Muscle of leg (tissue), 16 donors: ENCODE measurements at places on chromosomes 12 and 14. TPM values are rescaled to one million over a fixed set of nuclear protein-coding genes. Genes with fewer than 3 reads are reported as not detected.

DNA sequence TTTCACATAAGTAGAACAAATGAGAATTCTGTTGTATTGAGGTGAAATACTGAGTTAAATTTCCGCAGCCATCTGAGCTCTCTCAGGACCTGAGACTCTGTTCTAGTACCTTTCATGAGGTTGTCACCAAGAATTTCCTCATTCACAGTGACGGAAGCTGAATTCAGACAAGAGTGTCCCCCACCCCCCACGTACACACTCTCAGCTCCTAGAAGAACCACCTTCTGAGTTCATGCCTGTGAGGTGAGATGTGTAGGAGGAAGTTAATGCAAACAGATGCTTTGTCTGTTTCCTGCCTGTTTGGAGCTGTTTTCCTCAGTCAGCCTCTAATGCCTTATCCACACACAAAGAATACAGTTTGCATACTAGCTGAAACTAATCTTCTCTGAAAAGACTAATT lies 18.2 kb downstream of the BICDL1 start:
- no peak for DNase-seq

Gene ZNF84
- 26.2 TPM for polyA plus RNA-seq

Gene CACNA1C
- 4.3 TPM for polyA plus RNA-seq

GRCh38 chr12:125434936-125435443 lies 369.8 kb downstream of the AACS start:
- DNase-seq = no peak

DNA sequence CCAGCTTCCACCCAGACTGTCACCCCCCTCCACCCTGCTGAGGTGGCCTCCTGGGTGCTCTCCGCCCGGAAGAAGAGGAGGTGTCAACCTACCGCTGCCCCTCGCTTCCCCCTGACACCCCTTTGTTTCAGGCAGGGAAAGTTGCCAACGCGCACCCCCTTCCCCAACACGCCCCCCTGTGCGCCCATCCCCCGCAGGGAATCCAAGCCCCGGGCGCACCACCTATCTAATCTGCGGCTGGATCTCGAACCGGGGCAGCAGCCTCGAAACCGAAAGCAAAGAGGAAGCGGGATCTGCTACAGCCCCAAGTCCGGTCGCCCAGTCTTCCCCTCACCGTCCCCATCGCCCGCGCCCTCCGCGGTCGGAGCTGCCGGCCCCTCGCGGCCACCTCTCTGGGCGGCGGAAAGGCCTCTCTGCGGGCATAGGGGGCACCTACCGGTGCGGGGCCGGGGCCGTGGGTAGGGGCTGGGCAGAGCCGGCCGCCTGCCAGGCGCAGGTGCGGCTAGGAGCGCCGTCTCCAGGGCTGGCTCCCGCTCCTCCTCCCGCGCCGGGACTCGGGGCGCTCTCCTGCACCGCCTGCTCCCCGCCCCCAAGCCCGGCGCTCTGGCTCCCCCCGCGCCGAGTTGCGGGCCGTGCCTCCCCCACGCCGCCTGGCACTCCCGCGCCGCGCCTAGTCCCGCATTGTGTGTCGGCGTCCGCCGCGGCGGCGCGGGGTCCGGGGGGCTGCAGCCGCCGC lies 18.3 kb upstream of the PLEKHH1 start:
- peak; percentile 49 for DNase-seq

DNA sequence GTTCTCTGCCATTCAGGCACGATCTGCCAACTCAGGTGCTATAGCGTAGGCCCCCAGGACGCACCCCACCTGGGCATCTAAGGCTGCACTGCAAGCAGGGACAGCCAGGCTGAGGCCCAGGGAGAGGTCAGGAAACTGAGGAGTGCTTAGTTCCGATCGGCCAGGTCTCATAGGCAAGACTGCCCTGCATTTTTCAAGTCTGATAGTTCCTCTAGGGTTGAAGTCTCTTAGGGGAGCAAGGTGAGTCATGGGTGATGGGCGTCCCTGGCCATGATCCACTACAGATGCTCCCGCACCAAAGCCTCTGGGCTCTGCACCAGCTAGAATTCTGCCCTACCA lies 13.2 kb downstream of the NOPCHAP1 start:
- DNase-seq = no peak

- no peak for DNase-seq
Observed at GRCh38 chr12:72578327-72578726, 306.2 kb downstream of the TRHDE start.

Gene ETFBKMT
- polyA plus RNA-seq = 2.6 TPM

Gene PRH2
- 0.35 TPM for polyA plus RNA-seq

Gene ENDOU
- polyA plus RNA-seq = 0.26 TPM

DNA sequence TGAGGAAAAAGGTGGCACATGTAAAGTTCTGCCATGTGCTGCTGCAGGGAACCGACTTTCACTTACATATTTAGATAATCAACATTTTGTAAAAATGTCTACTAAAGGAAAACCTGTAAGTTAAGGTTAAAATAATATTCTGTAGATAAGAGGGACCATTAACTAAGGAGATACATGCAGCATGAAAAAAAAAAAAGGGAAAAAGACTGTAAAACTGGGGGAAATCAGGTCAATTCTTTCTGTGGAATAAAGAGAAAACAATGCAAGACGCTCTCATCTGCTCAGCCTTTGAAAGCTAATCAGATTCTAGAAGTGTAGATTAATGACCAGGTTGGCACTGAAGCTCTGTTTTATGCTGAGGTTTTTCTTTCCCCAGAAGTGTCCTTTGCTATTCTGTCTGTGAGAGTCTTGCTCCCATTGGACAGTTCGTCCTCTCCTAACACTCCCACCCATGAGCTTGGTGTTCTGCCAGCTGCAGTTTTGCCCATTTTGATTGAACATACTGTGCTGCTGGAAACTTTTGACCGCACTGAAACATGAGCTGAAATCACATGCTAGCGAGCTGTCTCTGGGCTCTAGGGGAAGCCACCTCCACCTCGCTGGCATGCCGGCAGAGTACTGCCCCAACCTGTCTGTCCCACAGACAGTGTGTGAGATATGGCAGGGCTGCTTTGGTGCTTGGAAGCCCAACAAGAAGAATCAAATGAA lies 39.7 kb downstream of the PPTC7 start:
- DNase-seq = peak; percentile 86

GRCh38 chr14:53790731-53791500 lies 165.7 kb downstream of the BMP4 start:
- peak; percentile 78 for DNase-seq

- no peak for DNase-seq
Observed at GRCh38 chr14:60585676-60586075, 63.6 kb downstream of the SIX1 start.

Gene ARHGDIB
- polyA plus RNA-seq = 38.4 TPM

DNA sequence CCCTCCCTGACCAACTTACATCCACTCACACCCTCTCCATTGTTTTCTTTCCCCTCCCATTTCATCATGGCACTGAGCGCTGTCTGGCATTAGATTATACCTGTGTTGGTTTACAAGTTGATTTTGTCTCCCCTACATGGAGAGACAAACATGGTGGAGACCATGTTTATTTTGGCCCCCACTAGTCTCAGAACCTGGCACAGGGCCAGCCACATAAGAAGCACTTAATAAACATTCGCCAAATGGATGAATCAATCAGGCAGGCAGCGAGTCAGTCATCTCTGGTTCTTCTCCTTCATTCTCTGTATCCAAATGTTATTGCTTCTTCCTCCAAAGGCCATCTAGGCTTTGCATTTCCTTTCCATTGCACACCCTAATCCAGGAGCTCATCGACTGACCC lies 177.4 kb downstream of the DPF3 start:
- no peak for DNase-seq

DNA sequence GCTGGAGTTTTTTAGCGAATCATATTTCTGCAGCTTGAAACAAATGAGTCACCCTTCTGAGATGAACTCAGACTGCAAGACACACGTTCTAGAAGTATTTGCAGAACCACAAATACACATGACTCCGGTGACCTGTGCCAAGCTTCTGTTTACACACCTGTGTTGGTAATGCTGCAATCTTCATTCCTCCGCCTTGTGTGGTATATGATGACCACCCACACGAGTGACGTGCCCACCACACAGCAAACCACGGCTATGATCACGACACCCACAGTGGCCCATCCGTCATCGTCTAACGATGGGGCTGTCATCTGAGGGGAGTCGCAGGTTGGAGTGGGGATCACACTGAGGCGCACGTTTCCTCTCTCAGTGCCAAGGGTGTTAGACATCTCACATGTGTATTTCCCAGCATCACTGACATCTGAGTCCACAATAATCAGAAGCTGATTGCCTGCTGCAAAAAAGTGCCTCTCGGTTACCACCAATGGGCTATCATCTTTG lies 43.0 kb downstream of the LRIG3 start:
- DNase-seq = no peak

DNA sequence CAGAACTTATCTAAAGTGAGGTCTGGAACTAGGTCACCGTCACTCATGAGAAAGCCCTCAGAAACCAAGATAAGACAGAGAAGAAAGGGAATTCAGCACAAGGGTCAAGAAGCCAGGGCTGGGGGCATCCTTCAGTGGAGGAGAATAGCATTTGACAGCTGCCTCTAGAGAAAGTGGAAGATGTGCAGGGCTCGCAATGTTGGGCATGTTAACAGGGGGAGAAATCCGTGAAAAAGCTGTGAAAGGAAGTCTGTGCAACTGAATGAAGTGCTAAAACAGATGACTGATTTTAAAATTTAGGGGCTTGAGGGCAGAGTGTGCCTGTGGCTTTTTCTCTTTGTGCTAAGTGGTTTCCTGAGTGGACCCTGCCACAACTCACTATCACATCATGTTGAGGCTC lies 97.7 kb upstream of the IFNG-AS1 start:
- DNase-seq = no peak

Gene OTX2
- polyA plus RNA-seq = not detected

DNA sequence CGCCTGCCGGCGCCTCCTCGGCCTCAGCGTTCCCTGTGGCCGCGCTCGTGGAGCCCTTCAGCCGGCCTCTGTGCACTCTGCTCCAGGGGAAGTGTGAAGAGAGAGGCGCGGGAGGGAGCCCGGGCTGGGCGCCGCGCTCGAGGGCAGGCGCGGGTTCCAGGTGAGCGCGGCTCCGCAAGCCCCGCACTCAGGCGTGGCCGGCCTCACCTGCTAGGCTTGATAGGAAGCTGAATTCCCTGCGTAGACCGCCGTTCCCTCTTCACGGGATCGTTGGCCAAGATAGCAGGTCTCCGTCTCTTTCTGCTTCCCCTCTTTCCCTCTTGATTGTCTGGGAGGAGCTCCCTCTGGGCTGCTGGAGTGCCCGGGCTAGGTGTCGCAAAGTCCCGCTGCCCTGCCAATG lies 89.7 kb downstream of the ASCL4 start:
- DNase-seq = peak; percentile 6

- peak; percentile 87 for DNase-seq
Observed at GRCh38 chr14:105093038-105093430, 27.8 kb upstream of the GPR132 start.

Gene NCOR2
- 115 TPM for polyA plus RNA-seq

DNA sequence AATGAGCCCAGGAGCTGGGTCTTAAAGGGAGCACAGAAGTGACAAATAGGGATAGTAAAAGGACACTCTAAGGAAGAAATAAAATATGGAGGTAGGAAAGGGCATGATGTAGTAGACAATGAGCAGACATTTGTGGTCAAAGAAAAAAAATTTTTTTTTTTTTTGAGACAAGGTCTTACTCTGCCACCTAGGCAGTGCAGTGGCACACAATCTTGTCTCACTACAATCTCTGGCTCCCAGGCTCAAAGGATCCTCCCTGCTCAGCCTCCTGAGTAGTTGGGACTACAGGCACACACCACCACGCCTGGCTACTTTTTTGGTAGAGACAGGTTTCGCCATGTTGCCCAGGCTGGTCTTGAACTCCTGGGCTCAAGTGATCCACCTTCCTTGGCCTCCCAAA lies 8.5 kb downstream of the FKBP3 start:
- DNase-seq = no peak

DNA sequence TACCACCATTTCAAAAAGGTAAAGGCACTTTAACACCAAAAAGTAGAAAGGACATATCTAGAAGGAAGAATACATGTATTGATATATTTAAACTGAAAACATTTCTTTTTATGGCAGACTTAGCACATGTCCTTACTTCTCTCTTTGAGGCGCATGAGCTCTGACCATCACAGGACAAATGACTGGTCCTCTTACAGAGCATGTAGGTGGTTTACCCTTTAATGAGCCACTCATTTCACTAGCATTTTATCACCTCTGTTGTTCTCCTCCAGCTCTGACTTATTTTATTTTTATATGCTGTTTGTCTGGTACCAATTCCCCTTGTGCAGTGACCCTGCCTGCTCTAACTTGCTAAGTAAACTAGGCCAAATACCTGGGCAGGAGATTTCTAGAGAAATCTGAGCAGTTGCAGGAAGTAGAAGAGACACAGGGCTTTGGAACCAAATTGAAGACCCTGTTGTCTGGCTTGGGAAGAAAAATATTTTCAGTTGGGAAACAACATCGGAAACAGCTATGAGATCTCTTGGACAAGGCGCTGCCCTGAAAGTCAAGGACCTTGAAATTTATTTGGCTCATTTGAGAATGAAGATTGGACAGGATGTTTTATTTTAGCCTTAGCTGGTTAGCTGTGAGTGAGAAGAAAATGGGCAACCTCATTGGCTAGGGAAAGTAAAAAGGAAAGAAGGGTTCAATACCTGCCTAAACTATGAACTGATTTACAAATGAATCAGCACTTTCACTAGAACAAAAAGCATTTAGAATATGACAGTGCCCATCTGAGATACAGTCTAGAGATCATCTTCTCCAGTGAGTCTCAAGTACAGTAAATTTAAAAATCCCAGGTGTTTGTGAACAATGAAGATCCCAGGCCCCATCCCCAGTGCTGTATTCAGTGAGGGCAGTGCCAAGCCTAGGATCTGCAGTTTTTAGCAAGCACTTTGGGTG lies 374.4 kb downstream of the ZFP36L1 start:
- peak; percentile 43 for DNase-seq

GRCh38 chr14:22570132-22570949 lies 18.7 kb downstream of the DAD1 start:
- DNase-seq = peak; percentile 91

GRCh38 chr12:31370531-31371255 lies 44.7 kb upstream of the SINHCAF start:
- peak; percentile 58 for DNase-seq

GRCh38 chr14:75343911-75344310 lies 65.3 kb downstream of the FOS start:
- no peak for DNase-seq

GRCh38 chr12:46152456-46152855 lies 116.4 kb downstream of the SLC38A1 start:
- peak; percentile 35 for DNase-seq

DNA sequence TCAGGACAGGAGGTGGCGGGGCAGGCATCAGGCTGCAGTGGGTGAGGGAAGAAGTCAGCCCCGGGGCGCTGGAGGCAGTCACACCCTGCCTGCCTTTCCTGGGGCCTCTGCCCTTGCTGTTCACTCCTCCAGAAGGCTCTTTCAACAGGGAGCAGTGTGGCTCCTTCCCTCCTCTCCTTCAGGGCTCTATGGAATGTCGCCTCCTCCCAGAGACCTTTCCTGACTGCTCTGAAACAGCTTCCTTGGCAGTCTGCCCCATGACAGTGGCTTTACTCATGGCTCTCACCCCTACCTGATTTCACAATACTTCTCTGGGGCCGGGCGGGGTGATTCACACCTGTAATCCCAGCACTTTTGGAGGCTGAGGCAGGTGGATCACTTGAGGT lies 7.1 kb downstream of the RHOF start:
- no peak for DNase-seq

- DNase-seq = peak; percentile 69
Observed at GRCh38 chr12:56687223-56688128, 608 bp downstream of the PTGES3 start.

- no peak for DNase-seq
Observed at GRCh38 chr14:22554498-22555383, 34.3 kb downstream of the DAD1 start.
